Iris pigment epithelial cell (primary cell): ENCODE measurements at places on chromosomes 6 and 20.

- no peak for DNase-seq
These were observed 13.6 kb downstream of the SERPINB6 start for GRCh38 chr6:2957696-2958330.

DNA sequence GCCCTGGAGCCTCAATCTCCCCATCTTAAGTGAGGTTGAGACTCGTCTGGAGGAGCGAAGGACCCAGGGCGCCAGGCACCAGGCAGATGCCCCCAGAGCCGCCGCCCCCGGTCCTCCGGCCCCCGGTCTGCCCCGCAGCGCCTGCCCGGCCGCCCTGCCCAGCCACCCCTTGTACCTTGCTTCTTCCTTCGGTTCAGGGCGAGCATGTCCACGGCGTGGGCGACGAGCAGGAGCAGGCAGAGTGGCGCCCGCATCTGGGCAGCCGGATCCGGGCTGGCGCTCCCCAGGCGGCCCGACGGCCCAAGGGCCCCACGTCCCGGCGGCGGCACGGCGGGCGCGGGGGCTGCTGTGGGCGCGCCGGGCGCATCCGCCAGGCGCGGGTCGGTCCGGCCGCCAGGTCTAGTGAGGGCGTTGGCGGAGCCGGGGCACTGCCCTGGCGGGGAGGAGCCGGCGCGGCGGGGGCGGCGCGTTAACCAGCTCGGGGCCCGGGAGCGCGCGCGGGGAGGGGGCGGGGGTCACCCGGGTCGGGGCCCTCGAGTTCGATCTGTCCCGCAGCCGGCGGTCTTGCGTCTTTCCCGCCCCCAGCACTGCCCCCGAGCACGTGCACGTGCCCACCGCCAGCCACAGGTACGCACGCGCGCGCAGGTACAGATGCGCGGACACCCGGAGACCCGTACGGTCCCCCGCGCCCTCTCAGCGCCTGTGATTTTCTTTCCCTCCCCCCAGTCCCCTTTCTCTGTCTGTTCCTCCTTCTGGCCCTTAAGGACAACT, at the start of gene RSPO4:
TSS of gene RSPO4 (minus strand) at position 401 of the 771 bp plus-strand sequence. CDS start at position 254, 147 bp downstream.
- no peak for DNase-seq

DNA sequence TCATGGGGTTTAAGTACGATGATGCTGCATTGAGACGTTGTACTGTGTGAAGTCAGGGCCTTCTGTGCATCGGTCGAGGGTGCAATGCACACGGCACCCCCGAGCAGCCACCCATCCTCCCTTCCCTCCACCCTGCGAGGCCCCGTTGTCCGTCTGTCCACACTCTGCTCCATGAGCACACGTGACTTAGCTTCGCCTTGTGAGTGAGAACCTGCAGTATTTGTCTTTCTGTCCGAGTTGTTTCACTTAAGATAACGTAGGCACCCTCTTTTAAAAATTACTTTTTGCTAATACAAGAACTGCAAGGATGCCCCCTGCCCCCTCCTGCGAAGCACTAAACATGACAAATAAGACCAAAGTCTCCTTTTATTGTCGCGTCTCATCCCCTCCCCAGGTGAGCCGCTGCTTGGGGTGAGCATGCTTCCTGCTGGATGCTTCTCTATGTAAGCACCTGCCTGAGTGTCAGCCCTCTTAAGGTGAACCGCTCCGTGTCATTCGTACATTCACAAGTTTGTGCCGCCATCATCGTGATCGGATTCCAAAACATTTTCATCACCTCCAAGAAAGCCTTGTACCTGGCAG, 3.6 kb upstream of the RBBP8NL start:
- DNase-seq: no peak

GRCh38 chr6:135883045-135883444, 31.5 kb downstream of the PDE7B start:
- peak; percentile 43 for DNase-seq

DNA sequence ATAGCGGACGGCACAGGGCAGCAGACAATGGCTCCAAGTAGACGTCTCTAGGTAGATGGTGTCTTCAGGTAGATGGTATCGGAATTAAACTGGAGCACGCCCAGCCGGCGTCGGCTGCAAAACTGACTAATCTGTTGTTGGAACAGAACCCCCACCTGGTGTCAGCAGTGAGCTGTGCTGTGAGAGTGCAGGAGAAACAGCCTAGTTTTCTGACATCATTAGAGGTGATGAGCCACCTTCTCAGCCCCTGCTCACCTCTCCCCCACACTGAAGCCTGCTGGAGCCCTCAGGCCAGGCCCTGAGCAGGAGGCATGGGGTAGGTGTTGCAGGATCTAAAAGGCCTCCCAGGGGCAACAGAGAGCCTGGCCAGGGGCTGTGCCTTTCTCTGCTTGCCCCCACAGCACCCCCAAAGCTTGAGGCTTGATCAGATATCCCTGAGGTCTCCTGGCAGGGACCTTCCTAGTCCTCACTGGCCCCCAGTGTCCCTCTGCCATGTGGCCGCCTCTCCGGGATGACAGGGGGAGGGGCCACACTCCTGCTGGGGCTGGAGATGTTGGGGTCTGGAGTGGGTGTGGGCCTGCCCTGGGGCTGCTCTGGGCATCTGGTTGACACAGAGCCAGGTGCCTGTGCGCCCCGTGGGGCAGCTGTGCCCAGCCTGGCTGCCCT, 6.9 kb upstream of the HELZ2 start:
- DNase-seq: peak; percentile 60

GRCh38 chr6:169158174-169158573, 95.5 kb downstream of the THBS2 start:
- peak; percentile 77 for DNase-seq

GRCh38 chr20:44089987-44090674, 96.9 kb downstream of the JPH2 start:
- peak; percentile 85 for DNase-seq

DNA sequence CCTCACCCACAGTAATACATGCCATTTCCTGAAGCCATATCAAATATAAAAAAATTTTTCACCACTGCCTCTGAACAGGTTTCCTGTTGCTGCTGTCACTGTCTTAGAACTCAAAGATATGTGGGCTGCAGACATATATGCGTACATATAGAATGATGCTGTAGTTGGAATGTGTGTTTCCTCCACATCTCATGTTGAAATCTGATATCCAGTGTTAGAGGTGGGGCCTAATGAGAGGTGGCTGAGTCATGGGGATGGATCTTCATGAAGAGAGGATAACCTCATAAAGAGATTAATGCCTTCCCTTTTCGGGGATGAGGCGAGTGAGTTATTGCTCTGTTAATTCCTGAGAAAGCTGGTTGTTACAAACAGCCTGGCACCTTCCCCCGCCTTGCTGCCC, 7.7 kb upstream of the SCP2D1 start:
- DNase-seq: peak; percentile 24

GRCh38 chr6:112690497-112691202, 343.5 kb downstream of the RFPL4B start:
- peak; percentile 56 for DNase-seq

- DNase-seq: peak; percentile 29
These were observed 100.0 kb upstream of the CITED2 start for GRCh38 chr6:139474145-139475108.

DNA sequence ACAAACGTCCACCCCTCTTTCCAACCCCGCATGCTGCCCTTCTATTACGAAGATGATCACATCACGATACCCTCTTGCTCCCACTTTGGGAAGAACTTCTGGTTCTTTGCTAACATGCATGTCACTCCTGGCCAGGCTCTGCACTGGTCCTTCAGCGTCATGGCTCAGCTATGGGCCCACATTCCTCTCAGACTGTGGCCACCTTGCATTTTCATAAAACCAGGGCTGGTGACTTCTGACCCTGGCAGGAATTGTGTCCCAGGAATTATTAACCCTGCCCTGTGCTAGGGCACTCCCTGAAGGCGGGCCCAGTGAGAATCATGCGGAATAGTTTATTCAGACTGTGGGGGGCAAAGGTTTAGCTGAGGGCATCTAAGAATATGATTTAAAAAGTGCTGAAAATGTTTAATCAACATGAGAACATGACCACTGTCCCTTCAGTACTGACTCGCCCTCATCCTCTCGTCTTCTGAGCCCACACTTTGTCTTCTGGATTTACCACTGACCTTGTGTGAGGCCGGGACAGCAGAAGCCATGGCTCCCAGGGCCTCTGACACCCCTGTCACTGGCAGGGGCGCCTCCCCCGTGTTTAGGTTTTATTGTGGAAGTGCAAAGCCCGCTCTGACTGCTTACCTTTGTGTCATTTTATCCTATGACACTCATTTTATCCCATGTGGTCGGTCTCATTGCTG, 38.1 kb upstream of the THBS2 start:
- DNase-seq: no peak

- DNase-seq: peak; percentile 43
These were observed 399.8 kb downstream of the BTBD9 start for GRCh38 chr6:38239719-38240451.

- peak; percentile 57 for DNase-seq
These were observed 121.7 kb upstream of the BTBD3 start for GRCh38 chr20:11796026-11796425.

DNA sequence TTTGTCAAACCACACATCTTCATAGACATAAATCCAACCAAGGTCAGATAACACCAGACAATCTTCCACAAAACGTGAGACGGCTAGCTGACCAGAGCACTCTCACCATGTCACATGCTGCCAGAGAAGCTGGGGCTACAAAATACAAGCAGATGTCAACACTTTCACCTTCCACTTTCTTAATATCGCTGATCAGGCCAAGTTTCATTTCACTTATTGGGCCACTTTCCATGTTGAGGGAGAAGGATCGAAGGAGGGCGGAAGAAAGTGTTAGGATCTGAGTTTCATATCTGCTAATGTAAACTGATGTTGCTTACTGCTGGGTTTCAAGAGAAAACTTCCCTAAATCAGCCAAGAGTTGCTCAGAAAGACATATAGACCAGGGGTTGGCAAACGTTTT, 177.0 kb upstream of the PRDM1 start:
- DNase-seq: no peak

DNA sequence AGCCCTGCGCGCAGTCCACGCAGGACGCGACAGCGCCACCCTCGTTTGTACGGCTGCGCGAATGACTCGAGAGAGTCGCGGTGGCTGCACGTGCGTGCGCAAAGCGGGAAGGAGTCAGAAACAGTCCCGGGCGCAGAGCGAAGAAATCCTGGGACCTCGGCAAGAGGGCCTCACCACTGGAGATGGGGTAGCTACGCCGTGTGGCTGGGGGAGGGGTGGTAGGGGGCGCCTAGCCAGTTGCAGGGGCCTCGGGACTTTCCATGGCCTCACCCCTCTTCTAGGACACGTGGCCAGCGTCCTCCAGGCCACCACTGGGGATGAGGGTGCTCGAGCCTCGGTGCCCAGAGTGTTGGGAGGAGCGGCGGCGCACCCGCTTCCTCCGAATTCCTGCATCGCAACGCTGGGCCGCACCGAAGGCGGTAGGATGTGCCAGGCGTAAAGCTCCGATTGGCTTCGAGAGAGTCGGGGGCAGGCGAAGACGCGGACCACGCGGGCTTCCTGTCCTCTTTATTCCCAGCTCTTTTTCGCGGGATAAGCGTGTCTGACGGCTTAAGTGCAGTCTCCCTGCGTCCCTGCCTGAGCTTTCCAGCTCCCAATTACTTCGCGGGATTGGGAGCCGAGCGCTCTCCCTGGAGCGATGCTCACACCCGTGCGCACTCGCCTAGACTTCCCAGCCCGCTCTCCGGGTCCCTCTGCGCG, 38.7 kb downstream of the NCR2 start:
- no peak for DNase-seq

- DNase-seq: no peak
These were observed 34.3 kb downstream of the KCNB1 start for GRCh38 chr20:49447946-49448809.

DNA sequence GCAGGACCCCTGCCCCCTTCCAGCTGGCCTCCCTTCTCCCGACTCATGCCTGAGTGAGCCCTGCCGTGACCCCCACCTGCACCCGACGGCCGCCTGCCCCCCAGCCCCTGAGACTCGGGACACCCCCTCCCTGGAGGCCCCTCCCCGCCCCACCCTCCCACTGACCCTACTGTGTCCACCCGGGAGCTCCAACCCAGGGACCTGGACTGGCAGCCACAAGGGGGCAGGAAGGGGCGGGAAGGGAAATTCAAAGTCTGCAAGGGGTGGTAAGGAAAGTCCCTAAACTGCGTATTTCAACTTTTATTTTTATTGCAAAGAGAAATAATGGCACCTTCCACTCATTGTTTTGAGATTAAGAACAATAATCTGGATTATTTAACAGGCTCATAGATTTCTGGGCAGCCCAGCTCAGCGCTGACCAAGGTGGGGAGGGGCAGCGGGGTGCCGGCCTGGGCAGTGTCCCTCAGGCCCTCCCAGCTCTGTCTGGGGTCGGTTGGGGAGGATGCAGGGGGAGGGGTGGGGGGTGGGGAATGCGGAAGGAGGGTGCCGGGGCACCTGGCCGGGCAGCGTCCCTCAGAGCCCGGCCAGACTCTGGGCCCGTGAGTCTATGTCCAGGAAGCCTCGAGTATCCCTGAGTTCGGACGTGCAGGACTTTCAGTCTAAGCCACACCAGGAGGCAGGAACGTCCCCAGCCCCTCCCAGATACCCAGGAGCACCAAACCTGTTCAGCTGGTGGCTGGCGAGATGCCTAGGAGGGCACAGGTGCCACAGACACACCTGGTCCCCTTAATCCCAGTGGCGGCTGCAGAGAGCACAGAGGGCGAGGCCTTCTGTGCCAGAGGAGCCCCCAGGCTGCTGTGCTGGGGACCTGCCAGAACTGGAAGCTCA, 1.3 kb upstream of the PTK6 start:
- DNase-seq: no peak

DNA sequence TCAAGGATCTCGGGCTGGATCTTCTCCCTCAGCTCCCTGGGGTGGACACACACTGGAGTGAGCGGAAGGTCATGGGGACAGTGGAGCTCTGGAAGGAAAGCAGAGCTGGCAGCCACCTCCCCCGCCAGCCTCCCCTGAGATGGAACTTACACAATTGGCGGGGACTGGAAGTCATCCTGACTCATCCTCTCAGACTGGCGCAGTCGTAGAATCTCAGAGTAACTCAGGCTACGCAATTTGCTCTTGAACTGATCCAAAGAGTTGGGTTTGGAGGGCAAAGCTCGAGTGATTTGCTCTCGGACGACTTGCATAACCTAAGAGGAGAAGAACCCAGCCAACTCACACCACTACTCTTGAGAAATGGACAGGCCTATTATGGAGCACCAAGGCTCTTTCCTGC, 34.8 kb downstream of the ELMO2 start:
- no peak for DNase-seq

- DNase-seq: no peak
These were observed 24.1 kb upstream of the FOXC1 start for GRCh38 chr6:1585669-1586049.
